ENCODE measurements at places on chromosomes 11 and 22.

DNA sequence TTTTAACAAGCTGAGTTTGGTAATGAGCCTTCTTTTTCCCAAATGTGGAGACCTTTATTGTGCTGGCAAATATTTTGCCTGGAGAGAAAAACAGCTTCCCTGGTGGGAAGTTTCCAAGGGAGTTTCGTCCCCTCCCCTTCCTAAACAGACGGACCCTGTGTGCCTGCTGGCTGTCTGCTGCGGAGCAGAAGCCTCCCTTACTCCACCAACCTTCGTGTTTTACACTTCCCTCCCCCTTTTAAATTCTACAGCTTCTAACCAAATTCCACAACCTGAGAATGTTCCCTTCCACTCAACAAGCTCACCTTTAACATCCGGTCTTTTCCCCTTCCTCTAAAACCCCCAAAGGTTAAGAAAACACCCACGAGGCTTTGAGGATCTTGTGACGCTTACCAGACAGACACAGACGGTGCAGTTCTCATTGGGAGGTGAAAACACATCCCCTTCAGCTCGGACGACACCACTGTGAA, 17.1 kb downstream of the VWCE start:
- DNase-seq, result no peak

DNA sequence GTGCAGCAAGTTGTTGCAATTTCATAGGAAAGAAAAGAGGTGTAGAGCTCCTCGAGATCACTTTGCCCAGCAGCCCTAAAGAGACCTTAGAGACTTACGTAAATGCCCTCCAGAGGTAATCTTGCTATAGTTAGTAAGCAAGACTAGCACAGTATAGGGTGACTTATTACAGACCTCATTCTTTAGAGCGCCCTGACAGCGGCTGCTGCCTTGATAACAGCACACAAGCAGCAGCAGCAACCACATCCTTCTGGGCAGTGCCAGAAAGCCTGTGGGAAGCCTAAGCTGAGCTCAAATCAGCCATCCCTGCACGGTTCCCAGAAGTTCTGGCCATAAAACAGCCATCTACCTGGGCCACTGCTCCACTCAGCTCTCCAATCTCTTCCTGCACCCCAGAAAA, 22.6 kb upstream of the OR56B1 start:
- no peak for DNase-seq

DNA sequence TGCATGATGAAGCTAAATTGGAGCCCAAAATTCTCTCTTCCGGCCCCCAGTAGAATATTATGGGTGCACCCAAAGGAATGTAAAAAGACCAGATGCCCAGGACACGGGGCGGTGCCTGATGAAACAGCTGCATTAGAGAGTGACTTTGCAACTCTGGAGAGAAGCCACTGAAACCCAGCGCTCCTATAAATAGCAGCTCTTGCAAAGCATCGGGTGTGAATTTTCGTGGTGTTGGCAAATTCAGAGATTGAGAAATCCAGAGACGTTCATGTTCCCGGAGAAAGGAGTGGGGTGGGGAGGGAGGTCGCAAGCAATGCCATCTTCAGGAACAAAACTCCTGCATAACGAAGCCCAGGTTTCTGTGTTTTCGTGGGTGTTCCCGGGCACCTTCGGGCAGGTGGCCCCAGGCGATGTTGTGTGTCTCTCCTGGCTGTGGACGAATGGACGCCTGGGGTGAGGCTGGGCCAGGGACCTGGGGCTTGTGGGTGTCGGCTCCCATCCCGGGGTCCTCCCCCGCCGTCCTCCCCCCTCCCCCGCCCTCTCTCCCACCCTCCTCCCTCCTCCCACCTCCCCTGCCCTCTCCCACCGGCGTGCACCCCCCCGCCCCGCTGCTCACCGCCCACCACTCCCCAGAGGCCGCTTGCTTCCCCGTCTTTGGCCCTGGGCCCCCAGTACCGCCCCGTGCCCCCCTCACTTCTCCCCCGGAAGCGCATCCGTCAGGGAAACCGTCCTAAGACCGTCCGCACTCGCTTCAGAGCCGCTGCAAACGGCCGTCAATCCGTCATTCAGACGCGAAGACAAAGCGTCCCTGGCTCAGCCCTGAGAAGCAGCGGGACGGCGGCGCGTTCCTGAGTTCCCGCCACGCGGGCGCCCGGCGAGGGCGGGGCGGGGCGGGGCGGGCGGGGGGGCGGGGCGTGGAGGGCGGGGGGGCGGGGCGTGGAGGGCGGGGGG, 26.7 kb upstream of the TOLLIP start:
- DNase-seq, result peak; percentile 30

DNA sequence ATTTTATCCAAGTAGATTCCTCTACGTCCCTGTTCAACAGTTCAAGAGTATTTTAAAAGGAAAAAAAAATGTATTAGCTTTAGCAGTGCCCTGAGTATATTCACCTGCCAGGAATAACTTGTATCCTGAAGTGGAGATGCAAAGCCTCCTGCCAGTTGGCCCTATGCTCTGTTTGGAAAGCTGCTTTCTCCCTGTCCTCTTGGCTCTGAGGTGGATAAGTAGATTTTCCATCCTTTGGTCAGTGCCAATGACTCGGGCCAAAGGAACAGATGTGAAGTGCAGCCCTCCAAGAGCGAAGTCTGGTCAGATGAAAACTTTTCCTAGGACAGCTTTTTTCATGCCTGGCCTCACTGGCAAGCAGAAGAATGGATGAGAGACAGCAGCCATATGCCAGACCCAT, 839.9 kb upstream of the TENM4 start:
- DNase-seq, result no peak

- DNase-seq, result no peak
These were observed 34.1 kb downstream of the SERGEF start for GRCh38 chr11:17978553-17979287.

DNA sequence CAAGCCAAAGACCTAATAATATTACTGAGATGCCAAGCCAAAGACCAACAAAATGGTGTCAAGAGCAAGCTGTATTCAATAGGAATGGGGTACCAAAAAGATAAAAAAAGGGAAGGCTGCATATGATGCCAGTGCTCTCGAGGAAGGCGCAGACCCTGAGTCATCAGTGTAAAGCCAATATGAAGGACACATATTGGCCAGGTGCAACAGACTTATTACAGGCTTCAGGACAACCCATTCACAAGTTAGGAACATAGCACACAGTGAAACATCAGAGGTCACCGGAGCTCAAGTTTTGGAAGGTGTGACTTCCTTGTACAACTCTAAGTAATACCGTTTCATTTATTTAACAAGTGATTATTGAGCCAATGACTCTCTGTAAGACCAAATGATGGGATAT, 58.1 kb downstream of the AMBRA1 start:
- DNase-seq, result no peak

GRCh38 chr11:2818503-2818902, 67.1 kb downstream of the CDKN1C start:
- DNase-seq, result no peak

- no peak for DNase-seq
These were observed 8.1 kb downstream of the CSF2RB start for GRCh38 chr22:36921309-36922104.

GRCh38 chr22:37763012-37763411, 44.7 kb upstream of the GCAT start:
- no peak for DNase-seq

DNA sequence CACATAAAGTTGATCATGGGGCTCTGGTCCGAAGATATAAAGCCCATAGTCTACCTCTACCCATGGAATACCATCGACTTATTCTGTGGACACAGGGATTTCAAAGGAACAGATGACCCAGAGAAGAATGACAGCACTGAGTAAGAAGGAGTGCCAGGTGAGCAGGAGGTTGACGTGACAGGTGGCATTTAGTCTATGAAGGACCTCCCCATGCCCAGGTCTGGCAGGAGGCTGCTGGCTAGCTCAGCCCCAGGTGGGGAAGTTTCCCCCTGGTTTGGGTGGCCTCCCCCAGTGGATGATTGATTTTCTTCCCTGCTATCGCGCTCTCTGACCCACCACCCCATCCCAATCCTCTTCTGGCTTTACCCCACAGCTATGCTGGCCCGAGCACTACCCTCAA, 39.1 kb downstream of the KCNC1 start:
- DNase-seq, result no peak

- DNase-seq, result no peak
These were observed 31.7 kb downstream of the INSC start for GRCh38 chr11:15146271-15147003.

DNA sequence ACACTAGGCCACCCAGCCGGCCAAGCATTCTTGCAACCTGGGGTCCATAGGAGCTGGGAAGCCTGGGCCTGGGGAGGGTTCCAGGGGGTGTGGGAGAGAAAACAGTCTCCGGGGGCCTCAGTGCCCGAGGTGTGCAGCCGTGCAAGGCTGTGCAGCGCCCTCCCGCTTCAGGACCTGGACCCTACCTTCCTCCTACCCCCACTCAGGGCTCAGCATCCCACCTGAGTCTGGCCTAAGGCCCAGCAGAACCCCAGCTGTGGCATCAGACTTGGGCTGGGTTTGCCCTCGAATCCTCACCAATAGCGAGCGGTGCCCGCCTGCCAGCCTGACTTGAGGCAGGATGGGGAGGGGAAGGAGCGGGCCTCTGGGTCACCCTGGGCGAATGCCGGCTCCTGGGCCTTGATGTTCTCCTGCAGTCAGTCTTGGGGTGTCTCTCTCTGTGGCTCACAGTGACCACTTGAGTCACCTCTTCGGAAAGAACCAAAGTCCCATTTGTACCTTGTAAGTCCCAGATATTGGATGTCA, 53.6 kb upstream of the PPARA start:
- no peak for DNase-seq

GRCh38 chr22:32200752-32201151, 4.1 kb downstream of the RFPL2 start:
- DNase-seq, result no peak

DNA sequence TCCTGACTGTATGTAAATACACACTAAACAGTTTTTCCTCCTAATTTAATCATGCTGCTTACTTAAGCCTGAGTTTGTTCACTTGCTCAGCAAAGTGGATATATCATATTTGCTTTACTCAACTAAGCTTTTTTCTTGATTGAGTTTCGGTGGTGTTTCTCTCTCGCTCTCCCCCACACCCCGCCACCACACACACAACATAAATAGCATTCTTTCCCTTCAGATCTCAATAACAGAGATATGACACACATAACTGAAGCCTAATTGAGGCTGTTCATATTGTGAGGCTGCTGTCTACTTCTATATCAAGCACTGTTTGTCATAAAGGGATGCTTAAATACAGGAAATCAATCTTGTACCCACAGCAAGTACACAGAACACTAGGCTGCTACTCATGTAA, 364.9 kb downstream of the FAT3 start:
- no peak for DNase-seq

- DNase-seq, result peak; percentile 39
These were observed 621 bp downstream of the KCNC1 start for GRCh38 chr11:17734986-17735817.

- DNase-seq, result no peak
These were observed 350 bp upstream of the KCTD14 start for GRCh38 chr11:78023426-78023825.

DNA sequence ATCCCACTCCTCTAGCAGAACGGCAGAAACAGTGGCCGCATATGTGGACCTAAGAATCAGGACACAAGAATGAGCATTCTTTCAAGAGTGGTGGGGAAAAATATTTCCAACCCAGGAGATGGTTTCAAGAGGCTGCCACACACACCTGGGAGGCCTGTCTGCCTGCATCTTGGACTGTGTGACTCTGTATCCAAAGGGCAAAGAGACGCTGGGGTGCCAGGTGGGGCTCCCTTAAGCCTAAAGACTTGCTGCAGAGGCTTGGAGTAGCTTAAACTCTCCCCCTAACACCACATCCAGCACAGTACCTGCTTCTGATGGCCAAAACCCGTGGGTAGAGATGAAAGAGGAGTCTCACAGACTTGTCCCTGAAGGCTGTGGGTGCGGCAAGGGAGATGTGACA, 3.5 kb downstream of the CXCR5 start:
- DNase-seq, result no peak
